Kidney epithelial cell (primary cell): ENCODE measurements at places on chromosomes 1 and 21.

GRCh38 chr1:44276901-44277300 lies 63.6 kb downstream of the DMAP1 start:
- DNase-seq = no peak

- no peak for DNase-seq
Measured at GRCh38 chr21:33219954-33220353, 9.8 kb upstream of the IFNAR2 start.

- peak; percentile 68 for DNase-seq
Measured at GRCh38 chr1:201850053-201850397, 21.1 kb downstream of the IPO9 start.

DNA sequence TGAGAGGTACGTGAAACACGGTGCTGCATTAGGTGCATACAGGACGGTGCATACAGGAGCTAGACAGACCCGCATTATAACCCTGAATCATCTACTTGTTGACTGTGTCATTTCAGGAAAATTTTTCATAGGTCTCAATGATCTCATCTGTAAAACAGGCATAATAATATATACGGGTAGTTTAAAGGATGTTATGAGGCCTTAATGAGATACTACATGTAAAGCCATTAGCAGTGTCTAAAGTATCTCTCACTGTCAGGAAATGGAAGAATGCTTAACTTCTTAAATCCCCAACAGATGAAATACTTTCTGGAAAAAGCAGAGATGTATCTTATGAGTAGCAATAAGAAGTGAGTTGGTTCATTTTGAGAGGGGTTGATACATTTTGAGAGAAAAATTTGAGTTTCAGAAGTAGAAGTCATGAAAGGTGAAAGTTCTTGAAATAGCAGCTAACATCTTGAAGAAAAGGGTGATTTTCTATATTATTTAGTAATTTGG lies 669.6 kb downstream of the PTPRC start:
- no peak for DNase-seq

DNA sequence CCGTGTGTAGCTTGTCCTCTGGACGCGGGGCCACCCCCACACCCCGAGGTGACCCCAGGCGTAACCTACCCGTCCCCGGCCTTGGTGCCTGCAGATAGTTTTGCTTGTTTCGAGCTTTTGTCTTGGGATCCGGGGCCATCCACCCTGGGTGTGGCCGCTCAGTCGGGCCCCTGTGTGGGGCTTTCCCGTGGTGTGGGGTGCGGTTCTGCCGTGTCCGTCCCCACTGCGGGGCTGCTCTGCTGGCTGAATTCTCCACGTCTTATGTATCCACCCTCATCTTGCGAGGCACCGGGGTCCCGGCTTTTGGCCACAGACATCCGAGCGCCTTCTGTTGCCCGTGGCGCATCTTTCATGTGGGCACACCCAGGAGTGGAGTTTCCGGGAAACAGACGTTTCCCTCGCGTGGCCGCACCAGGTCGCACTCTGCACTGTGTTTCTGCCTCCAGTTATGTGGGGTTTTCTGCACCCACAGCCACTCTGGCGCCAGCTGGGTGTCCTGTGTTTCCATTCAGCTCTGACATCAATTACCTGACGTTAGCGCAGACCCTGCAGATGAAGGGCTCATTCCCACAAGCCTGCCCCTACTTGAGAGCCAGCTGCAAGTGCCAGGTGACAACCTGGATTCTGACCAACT lies 64.9 kb downstream of the PRKCZ start:
- DNase-seq = no peak

- no peak for DNase-seq
Measured at GRCh38 chr1:29670752-29671151, 434.4 kb downstream of the PTPRU start.

- no peak for DNase-seq
Measured at GRCh38 chr1:156815307-156815826, 1.3 kb downstream of the SH2D2A start.

- no peak for DNase-seq
Measured at GRCh38 chr1:154489695-154490274, 12.2 kb upstream of the TDRD10 start.

- no peak for DNase-seq
Measured at GRCh38 chr1:155650231-155650757, 38.3 kb downstream of the YY1AP1 start.

GRCh38 chr21:36773117-36773516 lies 74.2 kb downstream of the SIM2 start:
- DNase-seq = no peak

- DNase-seq = no peak
Measured at GRCh38 chr1:245834002-245834401, 673.1 kb downstream of the SMYD3 start.

- peak; percentile 4 for DNase-seq
Measured at GRCh38 chr21:45513003-45513717, 29.1 kb downstream of the SLC19A1 start.

- DNase-seq = no peak
Measured at GRCh38 chr1:36479505-36480051, 3.1 kb downstream of the CSF3R start.
